ENCODE measurements at places on chromosomes 12 and 14.

DNA sequence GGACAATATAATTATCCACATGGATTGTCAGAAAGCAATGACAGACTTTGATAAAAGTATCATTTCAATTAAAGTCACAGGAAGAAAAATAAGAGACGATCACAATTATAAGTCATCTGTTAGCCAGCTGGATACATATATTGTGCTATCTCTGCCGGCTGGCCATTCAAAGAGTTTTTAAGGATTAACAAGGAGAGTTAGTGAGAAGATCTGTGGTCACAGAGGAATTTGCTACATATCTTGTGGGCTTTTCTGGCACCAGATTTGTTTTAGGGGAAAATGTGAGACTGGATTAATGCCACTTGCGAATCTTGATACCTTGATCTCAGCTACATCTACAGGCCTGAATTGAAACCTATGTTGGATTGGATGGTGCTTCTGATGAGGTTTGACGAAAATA is 90.9 kb upstream of the MANSC4 start:
- DNase-seq = no peak

DNA sequence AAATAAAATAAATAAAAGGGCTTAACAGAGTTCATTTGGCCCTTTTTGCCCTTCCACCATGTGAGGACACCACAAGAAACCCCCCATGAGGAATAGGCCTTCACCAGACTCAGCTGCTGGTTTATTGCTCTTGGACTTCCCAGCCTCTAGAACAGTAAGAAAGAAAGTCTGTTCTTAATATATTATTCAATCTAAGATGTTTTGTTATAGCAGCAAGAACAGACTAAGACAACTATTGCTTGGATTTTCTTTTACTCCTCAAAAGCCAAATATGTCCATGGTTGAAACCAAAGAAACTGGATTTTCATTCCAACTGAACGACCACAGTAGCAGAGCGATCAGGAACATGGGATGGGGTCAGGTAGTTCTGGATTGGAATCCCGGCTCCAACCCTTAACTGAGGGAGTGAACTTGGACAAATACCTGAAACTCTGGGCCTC is 157.2 kb upstream of the EEA1 start:
- no peak for DNase-seq

GRCh38 chr14:50871228-50871627 is 625 bp upstream of the ABHD12B start:
- no peak for DNase-seq

- DNase-seq = no peak
These were observed 36.7 kb downstream of the SPATS2 start for GRCh38 chr12:49403971-49404450.

- peak; percentile 14 for DNase-seq
These were observed 1.7 kb upstream of the ANKRD33 start for GRCh38 chr12:51886021-51886710.

- no peak for DNase-seq
These were observed 133.2 kb upstream of the NOVA1 start for GRCh38 chr14:26730929-26731618.

GRCh38 chr12:119802472-119802871 is 74.6 kb downstream of the CIT start:
- DNase-seq = no peak

- no peak for DNase-seq
These were observed 178.6 kb downstream of the KSR2 start for GRCh38 chr12:117790198-117790597.

- DNase-seq = no peak
These were observed 175.0 kb upstream of the SYT10 start for GRCh38 chr12:33614630-33615029.

DNA sequence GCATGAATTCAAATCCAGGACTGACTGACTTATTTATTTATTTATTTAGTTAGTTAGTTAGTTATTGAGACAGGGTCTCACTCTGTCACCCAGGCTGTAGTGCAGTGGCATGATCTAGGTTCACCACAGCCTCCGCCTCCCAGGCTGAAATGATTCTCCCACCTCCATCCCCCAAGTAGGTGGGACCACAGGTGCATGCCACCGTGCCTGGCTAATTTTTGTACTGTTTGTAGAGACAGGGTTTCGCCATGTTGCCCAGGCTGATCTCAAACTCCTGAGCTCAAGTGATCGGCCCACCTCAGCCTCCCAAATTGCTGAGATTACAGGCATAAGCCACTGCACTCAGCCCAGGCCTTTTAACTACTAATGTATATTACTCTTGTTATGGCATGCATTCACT is 36.0 kb downstream of the BTG1 start:
- DNase-seq = no peak

- DNase-seq = no peak
These were observed 192.3 kb upstream of the FSCB start for GRCh38 chr14:44699391-44699790.

- DNase-seq = no peak
These were observed 25.0 kb downstream of the RAB35 start for GRCh38 chr12:120091371-120092090.

DNA sequence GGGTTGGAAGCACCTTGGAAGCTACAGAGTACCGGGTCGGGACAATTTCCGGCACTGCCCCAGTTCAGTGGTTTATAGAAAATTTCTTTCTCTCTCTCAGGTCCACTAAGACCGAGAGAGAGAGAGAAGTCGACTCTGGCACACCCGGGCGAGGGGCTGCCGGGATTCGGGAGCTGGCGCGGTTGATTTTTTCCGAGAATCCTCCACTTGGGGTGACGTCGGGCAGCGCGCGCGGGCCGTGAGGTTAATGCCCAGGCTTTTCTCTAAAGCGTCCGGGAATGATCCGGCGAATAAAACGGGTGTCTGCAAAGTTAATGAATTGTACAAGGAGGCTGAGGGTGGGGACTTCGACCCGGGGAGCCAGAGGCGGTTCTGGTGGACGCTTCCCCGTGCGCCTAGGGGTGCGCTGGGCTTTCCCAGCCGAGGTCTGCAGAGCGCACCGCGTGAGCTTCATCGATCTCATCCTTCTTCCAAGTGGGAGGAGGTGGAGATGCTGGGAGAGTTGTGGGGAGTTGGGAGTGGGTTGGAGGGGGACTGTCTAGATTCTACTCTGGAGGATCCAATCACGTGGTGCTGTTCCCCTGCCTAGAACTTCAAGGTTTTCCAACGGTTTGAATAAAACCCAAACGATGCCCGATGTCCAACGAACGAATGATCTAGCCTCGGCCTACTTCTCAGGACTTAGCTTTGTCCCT is 51.9 kb upstream of the TBX3 start:
- no peak for DNase-seq

- DNase-seq = no peak
These were observed 14.1 kb upstream of the NT5DC3 start for GRCh38 chr12:103855036-103855712.

DNA sequence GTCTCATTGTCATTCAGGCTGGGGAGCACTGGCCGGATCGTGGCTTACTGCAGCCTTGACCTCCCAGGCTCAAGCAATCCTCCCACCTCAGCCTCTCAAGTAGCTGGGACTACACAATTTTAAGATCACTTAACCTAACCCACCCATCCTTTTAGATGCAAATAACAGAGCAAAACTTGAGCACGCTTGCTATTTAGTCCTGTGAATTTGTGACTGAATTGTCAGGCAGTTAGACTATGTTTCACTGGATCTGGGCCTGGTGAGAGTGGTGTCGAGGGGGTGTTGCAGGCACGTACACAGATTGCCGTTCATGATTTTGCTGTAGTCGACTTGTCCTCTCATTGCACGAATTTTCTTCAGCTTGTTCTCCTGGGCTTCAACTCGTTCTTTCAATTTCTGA is 38.2 kb downstream of the ZFYVE21 start:
- no peak for DNase-seq

GRCh38 chr12:10455766-10456165 is 2.6 kb upstream of the KLRC1 start:
- DNase-seq = no peak

GRCh38 chr14:89564989-89565388 is 148.0 kb upstream of the FOXN3 start:
- DNase-seq = no peak

DNA sequence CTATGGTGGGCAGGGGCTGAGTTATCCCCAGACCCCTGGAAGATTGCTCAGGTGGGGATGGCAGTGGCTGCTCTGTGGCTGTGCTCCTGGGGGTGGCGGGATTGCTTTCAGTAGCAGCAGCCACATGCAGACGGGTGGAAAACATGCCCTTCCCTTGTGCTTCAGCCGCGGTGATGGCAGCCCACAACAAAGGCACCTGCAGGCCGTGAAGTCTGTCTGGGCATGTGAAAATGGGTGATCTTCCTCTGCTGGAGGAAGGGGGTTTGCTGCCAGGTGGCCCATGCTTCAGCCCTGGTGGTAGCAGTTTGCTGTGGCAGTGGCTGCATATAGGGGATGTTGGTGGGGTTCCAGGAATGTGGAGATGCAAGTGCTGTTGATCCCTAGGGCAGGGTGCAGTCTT is 326.2 kb upstream of the RGS6 start:
- DNase-seq = no peak

- no peak for DNase-seq
These were observed 299.6 kb downstream of the DIO2 start for GRCh38 chr14:79911744-79912143.

DNA sequence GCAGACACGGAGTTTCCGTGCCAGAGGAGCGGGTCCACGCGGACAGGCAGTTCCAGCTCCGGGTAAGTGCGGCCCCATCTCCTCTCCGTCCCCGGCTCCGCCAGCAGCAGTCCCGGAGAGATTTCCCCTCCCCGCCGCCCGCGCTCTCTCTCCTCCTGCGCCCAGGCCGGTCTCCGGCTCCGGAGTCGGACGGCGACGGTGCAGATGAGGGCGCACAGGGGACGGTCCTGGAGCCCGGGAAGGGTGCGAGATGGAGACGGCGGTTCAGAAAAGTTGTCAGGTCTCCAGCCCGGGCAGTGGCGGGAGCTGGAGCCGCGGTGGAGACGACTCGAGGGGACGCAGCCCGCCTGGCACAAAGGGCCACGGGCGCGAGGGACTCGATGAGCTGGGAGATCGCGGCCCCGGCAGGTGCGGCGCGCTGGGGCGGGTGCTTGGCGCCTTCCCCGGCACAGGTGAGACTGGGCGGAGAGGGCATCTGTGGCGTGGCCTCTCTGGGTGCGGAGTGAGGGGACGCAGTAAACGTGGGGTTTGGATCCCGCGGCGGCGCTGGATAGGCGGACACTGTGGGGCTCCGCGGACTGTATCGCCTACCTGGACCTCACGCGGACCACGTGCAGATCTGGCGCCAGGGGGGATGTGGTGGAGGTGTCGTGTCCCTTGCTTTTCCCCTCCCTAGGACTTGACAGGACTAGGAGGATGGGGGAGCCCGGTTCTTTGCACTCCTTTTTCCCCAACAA is 1540.3 kb upstream of the TMEM132C start:
- DNase-seq = no peak

- DNase-seq = no peak
These were observed 116.5 kb downstream of the TMTC2 start for GRCh38 chr12:82803201-82803600.

- no peak for DNase-seq
These were observed 29.9 kb upstream of the G2E3 start for GRCh38 chr14:30528778-30529642.

- DNase-seq = no peak
These were observed 3.2 kb upstream of the DIO3 start for GRCh38 chr14:101557811-101558738.

- DNase-seq = no peak
These were observed 24.9 kb downstream of the PUS7L start for GRCh38 chr12:43733687-43734086.

DNA sequence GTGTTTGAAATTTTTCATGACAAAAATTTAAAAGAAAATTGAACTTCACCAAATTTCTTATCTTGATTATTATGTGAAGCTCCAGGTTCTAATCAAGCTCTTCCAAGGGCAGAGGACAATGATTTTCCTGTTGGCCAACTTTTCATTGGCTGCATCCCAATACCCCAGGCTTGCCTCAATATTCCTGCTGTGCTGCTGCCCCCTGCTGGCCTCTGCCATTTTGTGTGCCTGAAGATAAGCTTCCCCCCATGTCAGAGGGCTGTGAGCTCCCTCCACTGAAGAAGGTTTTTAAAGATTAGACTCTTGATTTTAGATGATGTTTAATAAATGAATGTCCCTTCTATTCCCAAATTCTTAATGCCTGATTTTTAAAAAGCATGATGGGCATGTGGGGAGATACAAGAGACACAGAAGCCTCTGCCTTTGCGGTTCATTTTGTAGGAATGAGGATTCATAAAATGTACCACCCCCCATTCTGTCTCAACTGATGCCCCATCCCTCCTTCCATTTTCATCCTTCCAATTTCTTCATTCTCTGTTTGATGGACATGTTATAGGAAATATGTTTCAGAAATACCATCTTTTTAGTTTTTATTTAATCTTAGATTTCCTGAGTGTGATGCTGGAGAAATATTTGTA is 76.7 kb upstream of the RGS6 start:
- peak; percentile 27 for DNase-seq

GRCh38 chr14:104223101-104224041 is 85.0 kb downstream of the KIF26A start:
- DNase-seq = no peak

GRCh38 chr14:58026219-58026618 is 125.8 kb downstream of the ARMH4 start:
- no peak for DNase-seq

DNA sequence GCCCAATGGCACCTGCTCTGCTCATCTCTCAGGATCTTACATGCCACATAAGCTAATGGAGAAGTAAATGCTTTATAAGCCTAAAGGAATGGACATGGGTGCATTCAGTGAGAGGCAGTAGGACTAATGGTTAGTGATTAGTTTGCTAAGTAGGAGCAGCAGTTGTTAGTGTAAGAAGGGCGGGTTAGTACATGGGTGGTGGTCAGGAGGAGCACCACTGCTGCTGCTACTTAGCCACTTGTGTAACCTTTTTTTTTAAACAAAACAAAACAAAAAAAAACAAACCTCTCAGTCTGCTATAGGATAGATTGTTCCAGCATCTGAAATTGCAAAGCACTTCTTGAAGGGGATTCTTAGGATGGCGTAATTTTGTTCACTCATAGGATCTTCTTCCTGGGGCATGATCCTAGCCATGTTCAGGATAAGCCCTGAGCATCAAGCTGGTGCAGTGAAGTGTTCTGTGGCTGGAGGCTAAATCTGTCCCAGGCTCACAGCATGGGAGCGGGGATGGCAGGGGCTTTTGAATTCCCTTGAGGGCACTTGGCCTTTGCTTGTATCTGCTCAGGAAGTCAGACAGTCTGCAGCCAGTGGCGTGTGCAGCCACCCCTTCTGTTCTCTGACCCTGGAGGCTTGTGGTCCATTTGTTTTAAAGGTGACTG is 63.6 kb downstream of the CHST11 start:
- DNase-seq = no peak

DNA sequence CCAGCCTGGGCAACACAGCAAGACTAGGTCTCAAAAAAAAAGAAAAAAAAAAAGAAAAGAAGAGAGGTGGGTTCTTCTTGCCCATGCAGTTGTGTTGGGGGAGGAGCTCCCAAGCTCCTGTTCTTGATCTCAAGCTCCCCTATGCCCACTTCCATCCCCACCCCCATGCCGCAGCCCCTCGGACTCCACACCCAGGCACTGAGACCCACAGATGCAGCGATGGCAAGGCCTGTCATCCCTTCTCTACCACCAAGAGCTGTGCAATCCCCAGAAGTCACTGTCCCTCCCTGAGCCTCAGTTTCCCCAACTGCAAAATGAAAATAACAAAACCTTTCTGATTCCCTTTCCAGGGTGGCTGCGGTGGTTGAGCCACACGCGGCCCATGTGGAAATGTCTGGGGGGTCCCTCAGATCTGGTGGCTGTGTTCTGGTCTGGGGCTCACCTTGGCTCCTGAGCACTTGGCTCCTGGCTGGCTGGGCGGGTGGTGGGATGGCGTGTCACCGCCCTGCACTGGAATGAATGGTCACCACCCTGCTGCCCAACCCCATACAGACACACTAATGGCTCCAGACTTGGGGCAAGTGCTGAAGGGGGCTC is 22.6 kb upstream of the KIF26A start:
- no peak for DNase-seq

GRCh38 chr14:106343626-106344025 is 817.2 kb downstream of the TMEM121 start:
- DNase-seq = no peak

- no peak for DNase-seq
These were observed 70.0 kb downstream of the DIP2B start for GRCh38 chr12:50574601-50575348.

All from stimulated activated CD4-positive, alpha-beta T cell treated with anti-CD3 and anti-CD28 coated beads, Interleukin-15, amount 100 ng/mL, for 48 hours (primary cell).